ENCODE measurements at places on chromosomes 11 and 22.

DNA sequence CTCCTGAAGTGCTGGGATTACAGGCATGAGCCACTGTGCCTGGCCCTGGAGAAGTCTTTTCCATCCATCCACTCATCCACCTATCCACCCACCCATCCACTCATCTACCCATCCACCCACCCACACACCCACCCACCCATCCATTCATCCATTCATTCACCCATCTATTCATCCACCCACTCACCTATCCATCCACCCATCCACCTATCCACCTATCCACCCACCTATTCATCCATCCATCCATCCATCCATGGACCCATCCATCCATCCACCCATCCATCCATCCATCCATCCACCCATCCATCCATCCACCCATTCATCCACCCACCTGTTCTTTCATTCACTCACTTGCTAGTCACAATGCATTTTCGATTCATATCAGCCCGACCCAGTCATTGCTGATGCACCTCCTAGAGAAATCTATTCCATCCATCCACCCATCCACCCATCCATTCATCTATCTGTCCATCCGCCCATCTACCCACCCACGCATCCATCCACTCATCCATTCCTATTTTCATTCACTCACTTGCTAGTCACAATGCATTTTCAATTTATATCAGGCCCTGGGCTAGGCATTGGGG lies 17.7 kb upstream of the SUN2 start:
- DNase-seq, result no peak

GRCh38 chr11:34192481-34193401 lies 87.3 kb downstream of the NAT10 start:
- DNase-seq, result no peak

DNA sequence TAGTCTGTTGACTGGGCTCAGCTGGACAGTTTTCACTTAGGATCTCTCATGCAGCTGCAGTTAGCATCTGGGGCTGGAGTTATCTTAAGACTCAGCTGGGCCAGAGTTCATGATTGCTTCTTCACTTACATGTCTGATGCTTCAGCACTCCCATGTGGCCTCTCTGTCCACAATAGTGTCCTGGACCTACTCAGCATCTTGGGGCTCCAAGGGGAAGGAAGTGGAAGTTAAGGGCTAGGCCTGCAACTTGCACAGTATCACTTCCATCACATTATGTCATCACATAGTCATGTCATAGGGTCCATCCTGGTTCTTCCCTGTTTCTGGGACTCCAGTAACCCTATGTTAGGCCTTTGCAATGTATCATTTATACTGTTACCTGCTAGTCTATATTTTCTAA lies 115.9 kb downstream of the C11orf65 start:
- DNase-seq, result no peak

DNA sequence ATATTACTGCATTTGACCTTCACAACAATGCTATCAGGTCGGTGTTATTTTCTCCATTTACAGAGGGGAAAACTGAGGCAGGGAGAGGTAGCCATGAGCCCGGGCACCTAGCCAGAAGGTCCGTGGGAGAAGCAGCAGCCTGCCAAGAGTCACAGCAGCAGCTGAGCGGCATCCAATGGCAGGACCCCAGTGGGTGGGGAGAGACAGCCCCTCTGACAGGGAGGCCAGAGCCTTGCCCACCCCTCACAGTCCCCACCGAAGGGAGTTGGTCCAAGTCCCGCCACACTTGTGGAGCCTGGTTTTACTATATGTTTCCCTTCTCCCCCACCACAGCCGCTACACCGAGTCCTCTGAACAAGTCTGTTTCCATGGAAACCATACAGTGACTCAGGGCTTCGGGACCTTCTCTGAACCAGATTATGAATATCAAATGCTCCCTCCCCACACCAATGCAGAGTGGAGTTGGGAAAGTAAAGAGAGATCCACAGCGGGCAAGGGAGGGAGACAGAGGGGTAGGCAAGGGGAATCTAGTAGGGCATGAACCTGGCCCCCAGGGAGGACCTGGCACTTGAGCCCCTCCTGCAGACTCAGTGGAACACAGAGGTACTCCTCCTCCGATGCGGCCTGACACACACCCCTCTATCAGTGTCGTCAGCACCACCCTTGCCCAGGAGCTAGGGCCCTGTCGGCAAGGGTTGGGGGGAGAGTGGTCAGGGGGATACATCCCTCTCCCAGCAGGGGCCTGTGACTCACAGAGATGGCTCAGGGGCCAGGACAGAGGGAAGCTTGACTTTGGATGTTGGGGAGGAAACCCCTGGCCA lies 2.5 kb downstream of the CHST1 start:
- no peak for DNase-seq

- DNase-seq, result no peak
These were observed 31.0 kb upstream of the CHRM4 start for GRCh38 chr11:46422588-46422987.

- DNase-seq, result no peak
These were observed 162.5 kb upstream of the NTM start for GRCh38 chr11:131207901-131208300.

- no peak for DNase-seq
These were observed 886 bp upstream of the NIPSNAP1 start for GRCh38 chr22:29581799-29582198.

DNA sequence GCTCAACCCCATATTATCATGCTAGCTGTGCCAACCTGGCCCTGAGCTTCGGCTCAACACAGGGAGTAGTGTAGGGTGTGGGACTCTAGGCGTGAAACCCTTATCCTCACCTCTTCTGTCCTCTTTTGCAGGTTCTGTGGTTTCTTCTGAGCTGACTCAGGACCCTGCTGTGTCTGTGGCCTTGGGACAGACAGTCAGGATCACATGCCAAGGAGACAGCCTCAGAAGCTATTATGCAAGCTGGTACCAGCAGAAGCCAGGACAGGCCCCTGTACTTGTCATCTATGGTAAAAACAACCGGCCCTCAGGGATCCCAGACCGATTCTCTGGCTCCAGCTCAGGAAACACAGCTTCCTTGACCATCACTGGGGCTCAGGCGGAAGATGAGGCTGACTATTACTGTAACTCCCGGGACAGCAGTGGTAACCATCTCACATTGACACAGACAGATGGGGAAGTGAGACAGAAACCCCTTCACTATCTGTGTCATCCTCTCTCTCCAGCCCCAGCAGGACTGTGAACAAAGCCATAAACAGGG lies 76.4 kb downstream of the GGTLC2 start:
- DNase-seq, result no peak

DNA sequence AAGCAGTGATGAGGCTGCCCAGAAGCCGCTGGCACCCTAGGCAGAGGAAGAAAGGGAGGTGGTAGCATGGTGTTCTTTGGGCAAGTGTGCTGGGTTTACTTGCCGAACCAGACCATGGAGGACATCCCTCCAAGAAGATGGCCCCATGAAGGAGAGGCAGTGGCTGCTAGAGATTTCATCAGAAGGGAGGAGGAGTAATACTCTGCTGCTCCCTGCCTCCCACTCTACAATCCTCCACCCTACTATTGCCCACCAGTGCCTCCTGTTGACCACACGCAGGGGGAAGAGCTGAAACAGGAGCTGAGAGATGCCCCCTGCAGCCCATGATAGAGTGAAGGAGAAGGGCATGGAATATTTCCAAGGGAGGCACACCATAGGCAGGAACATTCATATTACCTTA lies 51.0 kb upstream of the PRSS23 start:
- no peak for DNase-seq

DNA sequence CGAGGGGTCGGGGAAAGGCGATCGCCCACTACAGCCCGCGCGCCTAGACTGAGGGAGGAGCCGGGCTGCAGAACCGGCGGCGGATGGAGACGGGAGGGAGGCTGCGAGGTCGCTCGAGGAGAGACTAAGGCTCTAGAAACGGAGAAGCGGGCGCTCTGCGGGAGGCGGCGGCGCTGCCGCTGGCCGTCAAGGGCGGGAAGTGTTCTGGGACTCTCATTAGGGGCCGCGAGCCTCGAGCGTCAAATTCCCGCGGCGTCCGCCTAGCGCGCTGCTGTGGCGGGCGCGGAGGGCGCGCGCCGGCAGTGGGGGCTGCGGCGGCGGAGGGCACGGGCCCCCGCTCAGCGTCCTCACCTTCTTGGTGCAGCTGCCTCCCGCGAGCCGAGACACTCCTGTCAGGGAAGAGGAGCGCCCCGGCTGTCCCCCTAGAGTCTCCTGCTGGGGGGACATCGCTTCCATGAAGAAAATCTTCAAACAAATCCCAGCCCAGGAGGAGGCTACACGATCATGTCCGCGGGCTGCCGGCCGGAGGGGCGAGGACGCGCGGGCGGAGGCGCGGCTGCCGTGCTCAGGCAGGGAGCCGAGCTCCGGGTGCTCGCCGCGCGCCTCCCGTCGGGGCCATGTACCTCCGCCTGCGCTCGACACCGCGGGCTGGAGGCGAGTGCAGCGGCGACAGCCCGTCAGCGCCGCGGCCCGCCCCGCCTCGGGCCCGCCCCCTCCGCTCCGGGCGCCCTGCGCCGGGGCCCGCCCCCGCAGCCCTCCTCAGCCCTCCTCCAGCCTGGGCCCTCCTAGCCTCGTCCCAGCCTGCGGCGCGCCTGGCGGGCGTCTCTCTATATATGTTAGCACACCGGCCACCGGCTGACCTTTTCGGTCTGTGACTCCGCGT lies at the start of gene ARHGAP20:
ARHGAP20 (minus strand) TSS at position 662 of the 883 bp plus-strand sequence; CDS start at position 456, 206 bp downstream.
- no peak for DNase-seq

- no peak for DNase-seq
These were observed 22.0 kb downstream of the GTPBP1 start for GRCh38 chr22:38727530-38728451.

DNA sequence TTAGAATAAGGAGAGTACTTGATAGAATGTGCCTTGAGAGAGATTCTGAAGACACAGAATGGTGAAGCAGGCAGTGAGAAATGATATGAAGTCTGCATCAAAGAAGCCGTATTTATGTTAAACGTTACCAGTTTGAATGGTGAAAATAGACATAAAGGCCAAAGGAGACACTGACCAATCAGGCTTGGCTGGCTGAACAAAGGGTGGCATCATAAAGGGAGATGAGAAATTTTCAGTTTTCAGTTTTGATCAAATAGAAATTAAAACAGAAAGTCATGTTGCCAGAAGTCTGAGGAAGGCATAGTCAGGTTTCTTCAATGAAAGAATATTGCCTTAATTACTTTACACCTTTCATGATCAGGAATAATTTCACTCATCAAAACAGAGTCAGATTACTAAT lies 6.6 kb downstream of the OR51F1 start:
- no peak for DNase-seq

DNA sequence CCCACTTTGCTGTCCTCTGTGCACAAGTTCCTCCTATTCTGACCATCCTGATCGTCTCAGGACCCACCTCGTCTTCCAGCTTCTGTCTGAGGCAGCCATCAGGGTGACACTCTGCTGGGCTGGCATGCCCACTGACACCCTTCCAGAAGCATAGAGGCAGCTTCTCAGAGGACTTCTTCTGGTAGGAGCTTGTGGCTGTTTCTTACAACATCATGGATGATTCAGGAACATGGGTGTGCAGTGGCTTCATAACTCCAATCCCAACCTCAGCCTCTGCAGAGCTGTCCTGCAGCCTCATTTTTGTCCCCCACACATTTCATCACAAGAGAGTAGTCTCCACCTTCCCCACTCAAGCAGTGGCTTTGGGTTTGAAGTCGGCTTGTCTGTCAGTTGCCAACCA lies 20.9 kb upstream of the CTR9 start:
- no peak for DNase-seq

DNA sequence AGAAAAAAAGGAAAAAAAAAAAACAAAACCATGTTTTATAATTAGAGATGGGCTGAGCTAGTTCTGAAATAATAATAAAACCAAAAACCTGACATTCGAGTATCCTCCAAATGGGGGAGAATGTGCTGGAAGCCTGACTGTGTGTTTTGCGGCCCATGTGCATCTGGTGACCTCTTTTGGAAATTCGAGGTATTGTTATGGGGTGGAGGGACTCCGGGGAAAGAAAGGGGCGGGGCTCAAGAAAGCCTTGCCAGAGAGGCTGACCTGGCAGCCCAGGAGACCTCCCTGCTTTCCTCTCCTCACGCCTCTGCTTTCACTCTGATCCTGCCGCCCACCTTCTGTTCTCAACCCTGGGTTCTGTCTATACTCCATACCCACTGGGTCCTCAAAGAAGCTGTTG lies 72.9 kb downstream of the CTTN start:
- DNase-seq, result no peak

DNA sequence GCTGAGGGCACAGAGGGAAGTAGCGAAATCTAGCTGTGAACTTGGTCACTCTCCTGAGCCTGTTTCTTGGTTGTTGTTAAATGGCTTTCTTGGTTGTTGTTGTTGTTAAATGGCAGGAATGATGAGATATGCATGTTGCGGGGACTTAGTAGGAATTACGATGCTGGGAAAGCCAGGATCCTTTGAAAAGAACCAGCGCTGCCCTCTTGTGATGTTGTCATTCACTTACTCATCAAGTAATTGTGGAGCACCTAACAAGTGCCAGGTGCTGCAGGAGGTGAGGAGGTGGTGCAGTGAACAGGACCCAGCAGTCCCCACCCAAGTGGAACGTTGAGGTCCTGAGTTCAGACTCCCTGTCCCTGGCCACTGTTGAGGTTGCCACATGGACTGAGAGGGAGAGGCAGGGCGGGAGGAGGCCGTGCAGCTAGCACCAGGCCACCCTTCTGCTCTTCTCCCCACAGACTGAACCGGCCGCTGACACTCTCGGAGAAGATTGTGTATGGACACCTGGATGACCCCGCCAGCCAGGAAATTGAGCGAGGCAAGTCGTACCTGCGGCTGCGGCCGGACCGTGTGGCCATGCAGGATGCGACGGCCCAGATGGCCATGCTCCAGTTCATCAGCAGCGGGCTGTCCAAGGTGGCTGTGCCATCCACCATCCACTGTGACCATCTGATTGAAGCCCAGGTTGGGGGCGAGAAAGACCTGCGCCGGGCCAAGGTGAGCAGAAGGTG lies 36.8 kb downstream of the POLR3H start:
- no peak for DNase-seq

GRCh38 chr11:8018484-8019313 lies 31.6 kb downstream of the EIF3F start:
- DNase-seq, result peak; percentile 44

DNA sequence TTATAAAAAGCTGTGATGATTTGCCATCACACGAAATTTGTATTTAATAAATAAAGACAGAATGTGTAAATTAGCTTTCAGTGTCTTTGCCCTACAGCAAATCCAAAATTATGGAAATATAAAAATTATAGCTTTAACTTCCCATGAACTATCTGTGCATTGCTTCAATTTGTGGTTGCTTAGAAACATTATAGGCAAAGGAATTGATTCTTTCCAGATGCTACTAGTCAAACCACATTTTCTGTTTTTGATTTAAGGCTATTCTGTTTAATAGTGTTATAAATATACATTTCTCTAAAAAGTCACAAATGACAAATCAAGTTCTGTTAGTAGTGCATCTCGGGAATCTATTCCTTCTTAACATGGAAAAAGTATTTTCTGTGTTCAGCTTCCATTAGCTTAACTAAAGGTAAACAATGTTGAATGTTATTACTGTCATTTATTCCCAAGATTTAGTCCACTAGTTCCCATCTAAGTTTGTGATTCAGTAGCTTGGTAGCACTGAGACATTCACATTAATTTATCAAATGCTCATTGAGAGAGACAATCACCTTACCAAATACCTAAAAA lies 1086.3 kb upstream of the CCDC90B start:
- DNase-seq, result no peak

- DNase-seq, result no peak
These were observed 788 bp downstream of the LIN7C start for GRCh38 chr11:27505781-27506180.

GRCh38 chr22:35205961-35206360 lies 51.3 kb upstream of the HMGXB4 start:
- DNase-seq, result no peak

Data from stimulated activated CD8-positive, alpha-beta memory T cell treated with anti-CD3 and anti-CD28 coated beads, Interleukin-15, amount 100 ng/mL, for 1 hour (primary cell).